ENCODE measurements at places on chromosomes 11 and 22. TPM values are rescaled to one million over a fixed set of nuclear protein-coding genes. Genes with fewer than 3 reads are reported as not detected.

DNA sequence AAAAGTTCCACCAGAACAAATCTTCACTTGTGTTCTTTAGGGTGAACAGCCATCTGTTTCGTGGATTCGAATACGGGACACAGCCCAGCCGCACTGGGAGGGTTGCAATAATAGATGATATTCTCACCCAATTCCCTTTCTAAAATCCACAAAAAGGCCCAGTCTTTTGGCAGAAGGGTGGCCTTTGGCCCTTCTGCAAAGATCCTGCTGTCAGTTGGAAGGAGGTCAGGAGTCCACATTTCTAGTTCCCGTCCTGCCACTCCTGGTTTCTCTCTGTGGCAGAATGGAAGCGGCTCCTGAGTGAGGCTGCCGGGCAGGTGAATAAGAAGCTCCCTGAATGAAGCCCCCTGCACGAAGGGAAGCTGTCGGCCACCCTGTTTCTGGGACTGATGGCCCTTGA, 11.2 kb upstream of the LINC01488 start:
- no peak for DNase-seq

DNA sequence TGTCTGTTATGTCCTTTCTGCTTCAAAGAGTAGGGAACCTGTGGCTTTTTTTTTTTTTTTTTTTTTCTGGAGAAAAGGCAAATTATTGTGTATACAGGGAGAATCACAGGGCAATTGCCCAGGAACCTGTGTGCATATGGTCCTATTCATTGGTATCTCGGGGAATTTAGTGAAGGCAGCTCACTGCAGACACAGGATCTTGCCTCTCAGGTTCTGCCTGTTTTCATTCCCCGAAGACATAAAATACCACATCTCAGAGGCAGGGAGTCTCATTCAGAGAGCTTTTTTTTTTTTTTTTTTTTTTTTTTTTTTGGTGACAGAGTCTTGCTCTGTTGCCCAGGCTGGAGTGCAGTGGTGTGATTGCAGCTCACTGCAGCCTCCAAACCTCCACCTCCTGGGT, 88.3 kb downstream of the OSBP2 start:
- no peak for DNase-seq

The HBB gene
- 273 TPM for total RNA-seq

The SLC22A12 gene
- total RNA-seq: not detected

GRCh38 chr11:101949680-101950220, 33.4 kb upstream of the ANGPTL5 start:
- no peak for DNase-seq

- DNase-seq: no peak
Measured at GRCh38 chr22:33772745-33773144, 147.5 kb downstream of the LARGE1 start.

GRCh38 chr11:68137833-68138232, 16.6 kb upstream of the CHKA start:
- no peak for DNase-seq

- no peak for DNase-seq
Measured at GRCh38 chr11:11215944-11216343, 137.1 kb downstream of the CSNK2A3 start.

- DNase-seq: no peak
Measured at GRCh38 chr11:74055938-74056337, 47.1 kb upstream of the UCP3 start.

The RHOD gene
- 17.8 TPM for total RNA-seq

The PRG3 gene
- total RNA-seq: not detected

DNA sequence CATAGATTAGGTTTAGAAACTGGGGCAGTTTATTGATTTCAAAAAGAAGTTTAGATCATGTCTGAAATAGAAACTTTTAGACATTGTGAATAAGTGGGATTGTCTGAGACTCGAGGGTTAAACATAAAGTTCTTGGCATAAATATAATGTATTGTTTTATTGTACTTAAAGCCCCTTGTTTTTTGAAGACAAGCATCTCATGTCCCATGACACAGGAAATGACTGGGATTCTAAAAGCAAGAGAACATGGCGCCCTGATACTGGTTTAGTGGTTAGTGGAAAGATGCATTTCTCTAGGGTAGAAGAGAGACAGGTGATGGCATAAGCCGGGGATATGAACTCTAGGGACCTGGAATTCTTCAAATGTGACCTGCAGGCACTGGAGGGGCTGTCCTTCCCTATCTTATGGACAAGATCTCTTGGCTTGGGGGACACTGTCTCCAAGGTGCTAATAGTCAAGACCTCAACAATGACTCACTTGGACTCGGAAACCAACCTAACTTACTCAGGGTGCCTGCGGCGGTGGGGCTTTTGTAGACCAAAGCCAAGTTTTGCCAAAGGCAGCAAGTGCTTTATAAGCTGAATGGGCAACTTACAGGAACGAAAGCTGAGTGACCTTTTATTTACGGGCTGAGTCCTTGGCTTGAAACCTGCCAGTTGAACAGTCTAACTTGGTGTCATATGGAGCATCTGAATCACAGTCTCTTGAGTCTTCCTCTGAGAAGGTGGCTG, 48.2 kb downstream of the UBASH3B start:
- no peak for DNase-seq

GRCh38 chr11:112785149-112785548, 176.1 kb upstream of the NCAM1 start:
- no peak for DNase-seq

The MS4A1 gene
- total RNA-seq: 1.7 TPM

- DNase-seq: no peak
Measured at GRCh38 chr11:105929084-105929955, 92.7 kb downstream of the MSANTD4 start.

The PSMD13 gene
- 131 TPM for total RNA-seq

The CLMP gene
- 20.4 TPM for total RNA-seq

DNA sequence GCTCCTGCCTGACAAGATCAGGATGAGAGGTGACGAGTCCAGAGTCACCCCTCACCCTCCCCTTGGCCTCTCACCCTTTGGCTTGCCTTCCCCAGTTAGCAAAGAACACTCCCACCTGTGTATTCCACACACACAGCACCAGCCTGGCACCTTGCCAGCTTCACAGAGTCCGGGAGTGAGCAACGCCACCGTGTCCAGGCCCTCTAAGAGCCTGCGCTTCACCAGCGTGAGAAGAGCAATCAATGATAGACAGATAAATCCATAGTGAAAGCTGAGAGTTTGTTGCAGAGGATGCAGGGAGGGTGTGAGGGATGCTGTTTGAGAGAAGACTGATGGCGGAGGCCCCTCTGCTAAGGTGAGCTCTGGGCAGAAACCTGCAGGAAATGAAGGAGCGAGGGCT, 404.5 kb downstream of the LARGE1 start:
- no peak for DNase-seq

DNA sequence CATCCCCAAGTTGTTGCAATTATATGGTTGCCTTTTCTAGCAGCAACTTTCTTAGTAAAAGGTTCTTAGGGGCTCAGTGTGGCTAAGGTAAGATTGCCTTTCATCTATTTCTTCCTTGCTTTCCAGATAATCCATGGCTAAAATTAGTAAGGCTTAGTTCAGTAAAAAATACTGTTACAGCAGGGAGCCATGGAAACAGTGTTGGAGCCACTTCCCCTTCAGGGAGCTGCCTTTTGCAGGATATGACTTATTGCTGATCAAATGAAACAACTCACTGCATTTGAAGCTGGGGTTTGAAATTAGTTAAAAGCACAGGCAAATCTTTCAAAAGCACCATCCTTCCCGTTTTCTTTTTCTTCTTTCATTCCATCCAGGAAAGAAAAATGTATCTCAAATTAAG, 184.3 kb downstream of the C11orf87 start:
- DNase-seq: no peak

DNA sequence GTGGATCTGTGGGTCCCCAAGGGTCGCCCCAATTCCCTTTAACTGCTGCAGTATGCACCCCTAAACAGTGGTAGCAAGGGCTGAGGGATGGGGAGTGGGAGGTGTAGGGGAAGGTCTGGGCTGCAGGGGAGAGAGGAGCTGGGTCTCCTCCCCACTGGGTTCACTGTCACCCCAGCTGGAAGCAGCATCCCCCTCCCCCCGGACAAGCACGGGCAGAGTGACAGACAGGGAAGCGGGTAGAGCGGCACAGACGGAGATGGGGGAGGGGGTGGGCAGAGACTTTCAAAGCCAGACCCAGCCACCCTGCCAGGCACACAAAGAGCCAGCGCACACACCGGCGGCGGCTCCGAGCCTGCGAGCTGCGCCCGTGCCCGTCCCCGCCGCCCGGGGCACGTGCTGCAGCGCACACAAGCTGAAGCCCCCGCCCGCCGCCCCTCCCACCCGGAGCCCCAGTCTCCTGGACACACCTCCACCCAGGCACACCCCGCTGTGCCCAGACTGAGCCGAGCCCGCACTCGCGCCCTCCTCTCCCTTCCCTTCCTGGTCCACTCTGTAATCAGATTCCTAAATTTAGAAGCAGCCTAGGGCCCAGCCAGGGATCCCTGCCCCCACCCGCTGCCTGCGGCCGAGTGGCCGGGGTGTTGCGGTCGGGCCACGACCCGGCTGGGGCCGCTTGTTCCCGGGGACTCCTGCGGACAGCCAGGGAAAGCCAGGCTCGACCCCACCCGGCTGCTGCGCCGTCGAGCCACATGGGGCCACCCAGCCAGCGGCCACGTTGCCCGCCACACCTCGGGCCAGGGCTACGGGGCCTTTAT, 935 bp upstream of the RCOR2 start:
- DNase-seq: no peak

DNA sequence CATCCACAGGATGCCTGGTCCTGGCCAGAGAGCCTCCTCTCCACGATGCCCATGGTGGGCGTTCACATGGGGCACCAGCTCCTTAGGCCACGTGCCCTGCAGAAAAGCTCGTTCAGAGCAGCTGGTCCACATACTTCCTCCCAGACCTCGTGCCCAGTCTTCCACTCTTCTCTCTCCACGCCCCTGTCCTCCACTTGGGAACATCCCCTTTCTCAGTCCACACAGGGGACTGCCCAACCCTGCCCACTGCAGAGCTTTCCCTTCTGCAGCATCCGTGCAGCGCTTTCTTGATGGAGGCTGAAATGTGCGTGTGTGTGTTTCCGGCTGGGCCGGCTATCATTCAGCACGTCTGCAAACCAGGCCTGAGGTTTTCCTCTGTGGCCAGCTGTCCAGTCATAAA, 11.3 kb downstream of the TPCN2 start:
- DNase-seq: no peak

DNA sequence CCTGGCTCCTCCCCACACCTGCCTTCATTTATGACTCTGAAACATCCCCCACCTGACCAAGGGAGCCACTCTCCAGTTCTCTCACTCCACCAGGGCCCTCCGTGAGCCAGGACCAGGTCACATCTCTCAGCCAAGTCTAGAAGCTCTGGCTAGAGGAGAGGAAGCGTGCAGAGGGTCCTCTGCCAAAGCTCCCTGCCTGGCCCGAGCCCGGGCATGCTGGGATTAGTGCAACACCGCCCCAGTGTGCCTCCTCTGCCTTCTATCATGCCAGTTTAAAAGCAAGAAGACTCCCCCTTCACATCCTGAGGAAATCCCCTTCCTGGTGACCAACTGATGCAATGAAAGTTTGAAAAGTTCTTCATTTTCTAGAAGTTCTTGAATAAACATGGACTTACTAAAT, 23.5 kb downstream of the TP53AIP1 start:
- no peak for DNase-seq

- no peak for DNase-seq
Measured at GRCh38 chr11:66067640-66068039, 2.4 kb upstream of the PACS1 start.

GRCh38 chr11:115506954-115507675, 2.9 kb upstream of the CADM1 start:
- DNase-seq: no peak

The OR2AG2 gene
- 0.13 TPM for total RNA-seq

- no peak for DNase-seq
Measured at GRCh38 chr11:96063053-96063452, 139.1 kb upstream of the MTMR2 start.

DNA sequence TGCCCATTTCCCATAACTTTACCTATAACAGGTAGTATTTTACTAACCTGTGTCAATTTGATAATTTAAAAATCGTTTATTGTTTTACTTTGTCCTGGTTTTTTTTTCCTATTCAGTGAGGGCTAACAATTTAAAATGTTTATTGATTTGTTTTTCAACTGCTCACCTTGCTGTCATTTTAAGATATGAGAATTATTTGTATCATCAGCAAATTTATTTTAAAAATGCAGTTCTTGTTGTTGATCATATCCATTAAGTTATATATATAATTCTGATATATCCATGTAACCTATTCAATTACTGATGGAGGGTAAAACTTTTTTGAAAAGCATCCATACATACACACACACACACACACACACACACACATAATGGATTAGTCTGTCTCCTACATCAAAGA, 24.8 kb downstream of the RRAS2 start:
- no peak for DNase-seq

The HMGXB4 gene
- total RNA-seq: 19.2 TPM

GRCh38 chr11:11975201-11976092, 33.0 kb downstream of the DKK3 start:
- no peak for DNase-seq

The SYT12 gene
- total RNA-seq: not detected

The XKR3 gene
- 0.31 TPM for total RNA-seq

DNA sequence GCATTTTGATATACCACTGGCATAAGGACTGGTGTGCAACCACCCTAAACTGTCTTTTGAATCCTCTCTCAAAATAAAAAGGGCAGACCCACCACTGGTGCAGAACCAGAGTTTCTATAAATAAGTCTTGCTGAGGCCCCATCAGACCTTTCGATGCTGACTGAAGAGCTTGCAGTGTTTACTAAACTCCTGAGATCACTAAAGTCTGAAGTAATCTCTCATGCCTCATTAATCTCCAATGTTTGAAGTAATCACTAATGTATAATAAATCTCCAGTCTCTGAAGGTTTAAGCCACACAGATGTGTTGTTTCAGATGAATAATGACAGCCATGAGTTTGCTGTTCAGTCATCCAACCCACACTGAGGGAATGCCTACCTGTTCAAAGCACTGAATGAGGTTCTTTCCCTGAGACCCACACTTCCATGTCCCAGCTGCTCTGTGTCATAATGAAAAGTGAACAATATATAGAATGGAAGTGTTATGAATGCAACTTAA, 50.6 kb upstream of the DEUP1 start:
- DNase-seq: no peak

DNA sequence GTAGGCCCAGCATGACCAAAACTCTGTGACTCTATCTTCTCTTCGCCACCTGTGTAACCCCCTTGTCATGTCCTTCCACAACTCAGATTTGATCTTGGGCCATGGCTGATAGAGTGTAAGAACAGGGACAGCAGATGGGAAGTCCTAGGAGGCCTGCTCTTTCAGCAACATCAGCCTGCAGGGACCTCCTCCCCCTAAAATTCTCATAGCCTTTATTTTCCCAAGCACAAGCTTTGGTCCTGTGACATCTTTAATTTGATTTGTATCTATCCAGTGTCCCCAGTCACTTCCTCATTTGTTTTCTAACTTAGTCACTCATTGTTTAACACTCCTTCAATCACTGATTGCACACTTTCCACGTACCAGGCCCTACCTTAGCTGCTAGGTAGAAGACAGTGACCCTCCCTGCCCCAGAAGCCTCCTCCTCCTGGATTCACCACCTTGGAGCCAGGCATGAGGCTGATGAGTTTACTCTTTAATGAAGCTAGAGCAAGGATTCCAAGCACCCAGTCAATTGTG, 5.3 kb downstream of the UBQLN3 start:
- DNase-seq: no peak

All from left lung (tissue), 14 donors.